ENCODE measurements at places on chromosomes 4 and X. TPM values are rescaled to one million over a fixed set of nuclear protein-coding genes. Genes with fewer than 3 reads are reported as not detected.

DNA sequence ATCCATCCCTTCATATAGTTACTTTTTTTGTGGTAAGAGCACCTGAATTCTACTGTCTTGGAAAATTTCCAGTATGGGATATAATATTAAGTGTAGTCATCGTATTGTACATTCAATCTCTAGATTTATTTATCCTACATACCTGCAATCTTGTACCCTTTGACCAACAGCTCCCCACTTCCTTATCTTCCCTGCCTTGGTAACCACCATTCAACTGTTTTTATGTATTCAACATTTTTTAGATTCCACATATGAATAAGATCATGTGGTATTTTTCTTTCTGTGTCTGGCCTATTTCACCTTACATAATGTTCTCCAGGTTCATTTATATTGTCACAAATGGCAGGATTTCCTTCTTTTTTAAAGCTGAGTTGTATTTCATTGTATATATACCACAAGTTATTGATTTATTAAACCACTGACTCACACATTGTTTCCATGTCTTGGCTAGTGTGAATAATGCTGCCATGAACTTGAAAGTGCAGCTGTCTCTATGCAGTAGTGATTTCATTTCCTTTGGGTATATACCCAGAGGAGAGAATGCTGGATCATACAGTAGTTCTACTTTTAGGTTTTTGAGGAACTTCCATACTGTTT is 572.5 kb downstream of the MAGEB5 start:
- no peaks in the 10 kb centered on the region for H3K4me1 ChIP-seq
- no peak overlapping the region for H3K27ac ChIP-seq
- no peaks in the 10 kb centered on the region for H3K36me3 ChIP-seq
- DNase-seq: no peak
- H3K4me3 ChIP-seq: no peak overlapping the region

DNA sequence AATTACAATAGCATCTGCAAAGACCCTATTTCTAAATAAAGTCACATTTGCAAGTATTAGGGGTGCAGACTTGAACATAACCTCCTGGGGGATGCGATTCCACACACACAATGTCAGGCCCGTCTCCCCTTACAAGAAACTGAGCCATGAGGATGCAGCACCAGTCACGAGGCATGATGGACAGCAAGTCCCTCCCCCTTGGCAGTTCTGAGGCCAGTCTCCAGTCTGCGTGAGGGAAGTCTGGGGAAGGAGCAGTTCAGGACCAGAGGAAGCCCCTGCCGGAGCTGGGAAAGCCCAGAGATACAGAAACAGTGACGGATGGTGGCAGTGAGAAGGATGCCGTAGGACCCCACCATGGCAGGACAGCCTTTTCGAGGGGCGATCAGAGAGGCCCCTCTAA is 9.4 kb downstream of the FAM53A start:
- H3K4me1 ChIP-seq: no peaks in the 10 kb centered on the region
- H3K27me3 ChIP-seq: no peaks in the 10 kb centered on the region
- no peaks in the 10 kb centered on the region for H3K36me3 ChIP-seq
- DNase-seq: no peak
- no peak overlapping the region for H3K27ac ChIP-seq

GRCh38 chrX:129984111-129984958 is 1.9 kb downstream of the BCORL1 start:
- H3K27me3 ChIP-seq: no peaks in the 10 kb centered on the region
- DNase-seq: peak; percentile 40
- no peaks in the 10 kb centered on the region for H3K4me1 ChIP-seq
- H3K36me3 ChIP-seq: no peaks in the 10 kb centered on the region

DNA sequence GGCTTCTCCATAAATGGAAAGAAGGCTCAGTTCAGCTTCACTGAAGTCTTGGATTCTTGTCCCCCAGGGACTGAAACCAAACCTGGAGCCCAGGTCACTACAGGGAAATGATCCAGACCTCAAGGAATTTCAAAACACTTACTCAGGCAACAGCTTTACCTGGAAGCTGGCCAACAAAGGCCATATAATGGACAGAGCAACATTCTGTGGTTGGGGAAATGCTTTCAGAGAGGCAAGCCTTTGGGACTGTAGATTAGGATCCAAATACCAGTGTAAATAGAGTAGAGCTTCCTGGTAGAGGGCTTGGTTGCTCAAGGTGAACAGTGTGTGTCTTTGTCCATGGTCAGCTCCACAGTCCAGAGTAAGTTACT is 57.0 kb upstream of the PROM1 start:
- no peak for DNase-seq
- H3K27ac ChIP-seq: no peak overlapping the region
- H3K36me3 ChIP-seq: no peaks in the 10 kb centered on the region
- no peaks in the 10 kb centered on the region for H3K4me1 ChIP-seq

- no peaks in the 10 kb centered on the region for H3K36me3 ChIP-seq
- no peak overlapping the region for H3K4me3 ChIP-seq
- no peaks in the 10 kb centered on the region for H3K27me3 ChIP-seq
- H3K4me1 ChIP-seq: peaks cover 31% of the 10 kb centered on the region
- no peak for DNase-seq
Observed at GRCh38 chr4:16532240-16532970, 306.1 kb upstream of the TAPT1 start.

FMR1 gene
- polyA plus RNA-seq: 10.0 TPM

Measured in heart right ventricle (tissue), 16 donors.